ENCODE measurements at places on chromosomes 13 and 19.
A peak's percentile ranks its signal among the peaks of the same experiment; 100 is the strongest.

DNA sequence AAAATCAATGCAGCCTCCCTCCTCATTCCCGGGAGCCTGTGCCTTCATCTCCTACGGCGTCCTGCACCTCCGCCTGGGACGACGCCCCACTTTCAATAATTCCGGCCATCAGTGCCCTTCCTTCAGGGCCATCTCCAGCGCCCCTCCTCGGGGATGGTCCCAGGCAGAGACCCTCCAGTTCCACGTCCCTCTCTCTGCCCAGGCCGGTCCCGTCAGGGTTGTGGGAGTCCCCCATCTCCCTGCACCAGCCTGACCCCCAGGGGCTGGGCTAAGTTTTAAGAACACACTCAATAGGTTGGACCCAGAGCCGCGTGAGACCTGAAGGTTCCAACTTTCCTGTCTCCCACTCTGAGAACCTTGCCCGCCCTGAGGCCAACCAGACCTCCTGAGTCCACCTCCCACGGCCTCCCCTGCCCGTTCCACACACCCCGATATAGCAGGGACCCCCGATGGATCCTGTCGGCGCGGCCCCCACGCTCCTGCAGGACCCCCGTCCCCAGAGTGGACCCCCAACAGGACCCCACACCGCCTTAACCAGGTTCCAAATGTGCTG, 646 bp downstream of the TMEM161A start:
- peak overlapping the region; percentile 70 for H3K4me3 ChIP-seq
- H3K27me3 ChIP-seq, result no peaks in the 10 kb centered on the region
- peak overlapping the region; percentile 79 for H3K27ac ChIP-seq
- DNase-seq, result no peak
- peaks cover 4% of the 10 kb centered on the region for H3K36me3 ChIP-seq
- H3K4me1 ChIP-seq, result peaks cover 18% of the 10 kb centered on the region

DNA sequence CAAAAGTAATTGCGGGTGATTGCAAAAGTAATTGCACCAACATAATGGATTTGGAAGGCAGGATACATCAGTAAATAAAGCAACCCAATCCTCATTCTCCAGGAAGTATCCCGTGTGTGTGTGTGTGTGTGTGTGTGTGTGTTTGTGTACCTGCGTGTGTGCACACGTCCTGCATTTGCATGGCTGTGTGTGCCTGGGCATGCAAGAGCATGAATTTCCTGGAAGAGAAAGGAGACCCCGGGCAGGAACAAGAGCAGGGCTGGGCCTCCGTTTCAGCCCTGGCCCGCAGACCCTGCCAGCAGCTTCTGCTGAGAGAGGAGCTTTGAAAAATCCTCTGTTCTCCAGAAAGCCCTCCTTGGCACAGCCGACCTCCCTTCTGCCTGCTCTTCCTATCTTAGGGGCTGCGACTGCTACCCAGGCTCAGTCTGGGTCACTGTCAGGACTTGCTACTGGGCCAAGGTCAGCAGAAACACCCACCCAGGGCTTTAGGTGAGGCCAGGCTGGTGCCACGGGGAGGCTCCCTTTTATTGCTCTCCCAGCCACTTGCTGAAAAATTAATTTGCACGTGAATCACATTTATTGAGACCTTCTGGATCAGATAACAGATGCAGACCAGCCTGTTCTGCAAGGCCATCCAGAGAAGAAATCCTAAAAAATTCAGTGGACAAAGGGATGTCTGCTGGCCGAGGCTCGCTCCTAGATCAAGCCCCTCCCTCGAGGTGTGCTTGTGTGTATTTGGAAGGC, 258.3 kb downstream of the ZNF536 start:
- H3K4me3 ChIP-seq, result no peak overlapping the region
- H3K36me3 ChIP-seq, result no peaks in the 10 kb centered on the region
- no peaks in the 10 kb centered on the region for H3K4me1 ChIP-seq
- H3K27ac ChIP-seq, result no peak overlapping the region
- no peak for DNase-seq

DNA sequence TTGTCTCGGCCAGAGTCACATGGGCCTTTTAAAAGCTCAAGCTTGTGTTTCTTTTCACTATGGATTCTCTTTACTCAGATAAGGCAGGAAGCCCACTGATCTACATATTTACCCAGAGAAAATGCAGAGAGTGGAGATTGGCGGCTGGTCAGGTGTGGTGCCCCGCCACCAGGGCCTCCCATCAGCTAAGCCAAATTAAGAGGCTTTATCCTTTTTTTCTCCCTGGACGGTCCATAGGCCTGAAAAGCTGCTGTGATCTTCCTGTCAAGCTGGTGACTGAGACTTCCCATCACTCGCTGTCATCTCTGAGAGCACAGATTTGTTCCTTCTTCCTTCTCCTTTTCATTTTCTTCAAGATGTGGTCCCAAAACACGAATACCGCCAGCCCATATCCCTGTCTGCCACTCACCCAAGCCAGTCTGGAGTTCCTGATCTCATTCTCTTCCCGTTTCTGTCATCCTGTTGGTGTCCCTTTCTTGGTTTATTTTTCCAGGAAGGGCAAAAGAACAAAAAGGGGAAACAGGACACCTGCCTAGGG, 1.9 kb downstream of the SAFB start:
- no peak for DNase-seq
- H3K4me1 ChIP-seq, result peaks cover 67% of the 10 kb centered on the region
- peak overlapping the region; percentile 95 for H3K4me3 ChIP-seq
- peaks cover 78% of the 10 kb centered on the region for H3K36me3 ChIP-seq
- H3K27ac ChIP-seq, result peak overlapping the region; percentile 93

DNA sequence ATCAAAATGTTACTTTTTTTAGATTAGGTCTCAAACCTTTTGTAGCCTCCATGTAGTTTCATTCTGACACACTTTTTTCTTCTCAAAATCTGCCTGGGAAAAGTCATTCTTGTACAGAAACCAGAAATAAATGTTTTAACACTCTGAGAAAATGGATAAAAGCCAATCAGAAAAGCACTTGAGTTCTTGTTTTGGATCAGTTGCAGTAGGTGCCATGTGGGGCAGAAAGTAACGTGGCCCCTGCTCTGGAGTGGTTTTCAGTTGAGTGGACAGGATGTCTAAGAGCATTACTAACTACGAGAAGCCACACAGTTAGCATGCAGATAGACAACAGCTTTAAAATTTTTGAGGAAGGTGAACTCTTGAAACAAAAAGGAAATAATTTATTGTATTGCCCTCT, 19.1 kb downstream of the GPR183 start:
- no peak for DNase-seq
- no peaks in the 10 kb centered on the region for H3K27me3 ChIP-seq
- H3K27ac ChIP-seq, result no peak overlapping the region

DNA sequence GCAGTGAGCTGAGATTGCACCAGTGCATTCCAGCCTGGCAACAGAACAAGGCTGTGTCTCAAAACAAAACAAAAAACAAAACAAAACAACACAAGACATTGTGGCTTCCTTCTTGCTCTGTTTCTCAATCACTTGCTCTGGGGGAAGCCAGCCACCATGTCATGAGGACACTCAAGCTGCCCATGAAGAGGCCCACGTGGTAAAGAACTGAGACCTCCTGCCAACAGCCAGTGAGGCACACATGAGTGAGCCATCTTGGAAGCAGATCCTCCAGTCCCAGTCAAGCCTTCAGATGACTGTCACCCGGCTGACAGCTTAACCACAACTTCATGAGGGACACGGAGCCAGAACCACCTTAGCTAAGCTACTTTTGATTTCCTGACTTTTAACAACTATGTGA, 25.2 kb downstream of the CPT1C start:
- no peaks in the 10 kb centered on the region for H3K36me3 ChIP-seq
- no peaks in the 10 kb centered on the region for H3K27me3 ChIP-seq
- no peak overlapping the region for H3K27ac ChIP-seq
- no peak for DNase-seq
- no peak overlapping the region for H3K4me3 ChIP-seq

- DNase-seq, result peak; percentile 33
- H3K36me3 ChIP-seq, result peaks cover 29% of the 10 kb centered on the region
- H3K4me1 ChIP-seq, result peaks cover 45% of the 10 kb centered on the region
- peak overlapping the region; percentile 99 for H3K4me3 ChIP-seq
- peak overlapping the region; percentile 42 for H3K27ac ChIP-seq
Measured at GRCh38 chr19:39843919-39844793, 2.0 kb downstream of the FBL start.

DNA sequence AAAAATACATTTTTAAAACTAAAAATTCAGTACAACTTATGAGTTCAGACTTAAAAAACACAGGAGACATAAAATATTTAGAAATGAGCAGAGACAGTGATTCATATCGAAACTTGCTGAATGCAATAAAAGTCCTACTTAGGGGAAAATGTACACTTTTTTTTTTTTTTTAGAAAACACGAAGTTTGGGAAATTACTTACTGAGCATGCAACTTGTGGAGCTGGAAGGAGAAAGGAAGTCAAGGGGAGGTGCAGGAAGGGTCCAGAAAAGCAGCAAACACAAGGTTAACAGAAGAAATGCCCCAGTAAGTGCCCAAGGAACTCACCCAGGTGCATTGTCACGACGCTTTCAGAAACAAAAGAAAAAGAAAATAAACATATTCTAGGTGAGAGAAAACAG, 18.6 kb upstream of the LAIR1 start:
- H3K4me3 ChIP-seq, result no peak overlapping the region
- DNase-seq, result no peak
- peaks cover 45% of the 10 kb centered on the region for H3K4me1 ChIP-seq

GRCh38 chr13:100921139-100921538, 246.5 kb upstream of the TMTC4 start:
- no peak for DNase-seq
- H3K4me3 ChIP-seq, result no peak overlapping the region
- no peaks in the 10 kb centered on the region for H3K4me1 ChIP-seq
- no peak overlapping the region for H3K27ac ChIP-seq

GRCh38 chr19:3289971-3290569, 65.6 kb downstream of the CELF5 start:
- H3K27ac ChIP-seq, result no peak overlapping the region
- H3K36me3 ChIP-seq, result no peaks in the 10 kb centered on the region
- H3K27me3 ChIP-seq, result no peaks in the 10 kb centered on the region
- no peak for DNase-seq
- no peak overlapping the region for H3K4me3 ChIP-seq

DNA sequence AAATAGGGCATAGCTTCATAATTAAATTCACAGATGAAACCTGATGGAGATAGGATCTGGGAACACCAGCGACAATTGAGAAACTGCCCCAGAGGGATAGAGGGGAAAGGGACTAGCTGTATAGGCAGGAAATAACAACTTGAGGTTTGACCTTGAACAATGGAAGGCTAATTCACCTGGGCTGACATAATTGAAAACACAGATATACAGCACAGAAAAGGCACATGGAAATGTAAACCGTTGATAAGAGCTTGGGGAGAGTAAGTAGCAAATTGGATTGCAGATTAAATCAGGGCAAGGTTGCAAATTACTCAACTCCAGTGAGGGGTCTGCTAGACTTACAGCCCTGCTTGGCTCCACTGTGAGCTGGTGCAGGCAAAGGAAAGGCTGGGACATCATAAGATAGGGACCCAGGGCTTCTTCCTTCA, 246.7 kb downstream of the DLEU7 start:
- peak overlapping the region; percentile 100 for H3K27ac ChIP-seq
- no peaks in the 10 kb centered on the region for H3K36me3 ChIP-seq
- peaks cover 82% of the 10 kb centered on the region for H3K4me1 ChIP-seq
- no peak overlapping the region for H3K4me3 ChIP-seq
- no peak for DNase-seq
- H3K27me3 ChIP-seq, result no peaks in the 10 kb centered on the region

GRCh38 chr13:110012102-110012739, 225.8 kb upstream of the IRS2 start:
- DNase-seq, result no peak
- H3K36me3 ChIP-seq, result no peaks in the 10 kb centered on the region

DNA sequence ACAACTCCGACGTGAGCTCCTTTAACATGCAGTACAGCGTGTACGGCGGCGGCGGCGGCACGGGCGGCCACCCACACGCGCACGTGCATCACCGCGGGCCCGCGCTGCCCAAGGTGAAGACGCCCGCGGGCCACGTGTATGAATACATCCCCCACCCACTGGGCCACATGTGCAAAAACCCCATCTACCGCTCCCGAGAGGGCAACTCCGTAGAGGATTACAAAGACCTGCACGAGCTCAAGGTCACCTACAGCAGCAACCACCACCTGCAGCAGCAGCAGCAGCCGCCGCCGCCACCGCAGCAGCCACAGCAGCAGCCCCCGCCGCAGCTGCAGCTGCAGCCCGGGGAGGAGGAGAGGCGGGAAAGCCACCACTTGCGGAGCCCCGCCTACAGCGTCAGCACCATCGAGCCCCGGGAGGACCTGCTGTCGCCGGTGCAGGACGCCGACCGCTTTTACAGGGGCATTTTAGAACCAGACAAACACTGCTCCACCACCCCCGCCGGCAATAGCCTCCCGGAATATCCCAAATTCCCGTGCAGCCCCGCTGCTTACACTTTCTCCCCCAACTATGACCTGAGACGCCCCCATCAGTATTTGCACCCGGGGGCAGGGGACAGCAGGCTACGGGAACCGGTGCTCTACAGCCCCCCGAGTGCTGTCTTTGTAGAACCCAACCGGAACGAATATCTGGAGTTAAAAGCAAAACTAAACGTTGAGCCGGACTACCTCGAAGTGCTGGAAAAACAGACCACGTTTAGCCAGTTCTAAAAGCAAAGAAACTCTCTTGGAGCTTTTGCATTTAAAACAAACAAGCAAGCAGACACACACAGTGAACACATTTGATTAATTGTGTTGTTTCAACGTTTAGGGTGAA, 6.6 kb downstream of the SLITRK5 start:
- DNase-seq, result no peak
- H3K27ac ChIP-seq, result no peak overlapping the region
- H3K27me3 ChIP-seq, result no peaks in the 10 kb centered on the region

DNA sequence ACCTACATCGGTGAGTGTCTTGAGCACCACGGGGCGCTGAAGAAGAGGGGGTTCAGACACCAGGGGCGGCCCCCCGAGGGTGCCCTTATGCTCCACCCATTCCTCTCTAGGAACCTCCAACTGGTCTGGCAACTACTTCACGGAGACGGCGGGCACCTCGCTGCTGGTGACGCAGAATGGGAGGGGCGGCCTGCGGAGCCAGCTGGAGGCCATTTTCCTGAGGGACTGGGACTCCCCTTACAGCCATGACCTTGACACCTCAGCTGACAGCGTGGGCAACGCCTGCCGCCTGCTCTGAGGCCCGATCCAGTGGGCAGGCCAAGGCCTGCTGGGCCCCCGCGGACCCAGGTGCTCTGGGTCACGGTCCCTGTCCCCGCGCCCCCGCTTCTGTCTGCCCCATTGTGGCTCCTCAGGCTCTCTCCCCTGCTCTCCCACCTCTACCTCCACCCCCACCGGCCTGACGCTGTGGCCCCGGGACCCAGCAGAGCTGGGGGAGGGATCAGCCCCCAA, 12.1 kb downstream of the HIPK4 start:
- H3K36me3 ChIP-seq, result peaks cover 3% of the 10 kb centered on the region
- H3K27me3 ChIP-seq, result no peaks in the 10 kb centered on the region
- H3K4me1 ChIP-seq, result no peaks in the 10 kb centered on the region
- H3K4me3 ChIP-seq, result no peak overlapping the region
- no peak for DNase-seq
- H3K27ac ChIP-seq, result no peak overlapping the region

GRCh38 chr19:56111601-56112312, 9.3 kb downstream of the ZNF787 start:
- peaks cover 9% of the 10 kb centered on the region for H3K36me3 ChIP-seq
- DNase-seq, result no peak
- H3K27ac ChIP-seq, result no peak overlapping the region
- H3K4me3 ChIP-seq, result no peak overlapping the region
- no peaks in the 10 kb centered on the region for H3K27me3 ChIP-seq
- no peaks in the 10 kb centered on the region for H3K4me1 ChIP-seq

GRCh38 chr19:33789344-33789743, 7.3 kb upstream of the KCTD15 start:
- no peaks in the 10 kb centered on the region for H3K27me3 ChIP-seq
- H3K4me3 ChIP-seq, result no peak overlapping the region
- no peaks in the 10 kb centered on the region for H3K4me1 ChIP-seq
- DNase-seq, result no peak

All from DND-41 (cell line).